ENCODE measurements at places on chromosomes 6 and 20. TPM values are rescaled to one million over a fixed set of nuclear protein-coding genes. Genes with fewer than 3 reads are reported as not detected.
A peak's percentile ranks its signal among the peaks of the same experiment; 100 is the strongest.

Gene NELFE
- total RNA-seq: 228 TPM

Gene TRIM10
- total RNA-seq: not detected

GRCh38 chr6:48426636-48427035 is 315.6 kb upstream of the PTCHD4 start:
- peak; percentile 98 for DNase-seq

- DNase-seq: peak; percentile 47
Measured at GRCh38 chr20:57390604-57391438, at the start of gene RBM38. Gene RBM38 (plus strand): TSS chr20:57391396. CDS start chr20:57391582, 186 bp downstream.

- DNase-seq: no peak
Measured at GRCh38 chr6:78713564-78713963, 153.8 kb upstream of the IRAK1BP1 start.

- no peak for DNase-seq
Measured at GRCh38 chr20:34260208-34260942, 19.2 kb downstream of the ASIP start.

- no peak for DNase-seq
Measured at GRCh38 chr20:50359607-50360217, 150.5 kb upstream of the PTPN1 start.

Gene SEMG1
- total RNA-seq: not detected

Gene IRAK1BP1
- total RNA-seq: 2.2 TPM

GRCh38 chr6:145071836-145072235 is 663.5 kb downstream of the EPM2A start:
- peak; percentile 97 for DNase-seq

- DNase-seq: peak; percentile 13
Measured at GRCh38 chr6:170317718-170318117, 11.2 kb downstream of the FAM120B start.

Gene CFB
- total RNA-seq: 7.8 TPM

Gene RBM12
- total RNA-seq: 37.7 TPM

- peak; percentile 38 for DNase-seq
Measured at GRCh38 chr20:51732096-51732791, 35.9 kb downstream of the ATP9A start.

DNA sequence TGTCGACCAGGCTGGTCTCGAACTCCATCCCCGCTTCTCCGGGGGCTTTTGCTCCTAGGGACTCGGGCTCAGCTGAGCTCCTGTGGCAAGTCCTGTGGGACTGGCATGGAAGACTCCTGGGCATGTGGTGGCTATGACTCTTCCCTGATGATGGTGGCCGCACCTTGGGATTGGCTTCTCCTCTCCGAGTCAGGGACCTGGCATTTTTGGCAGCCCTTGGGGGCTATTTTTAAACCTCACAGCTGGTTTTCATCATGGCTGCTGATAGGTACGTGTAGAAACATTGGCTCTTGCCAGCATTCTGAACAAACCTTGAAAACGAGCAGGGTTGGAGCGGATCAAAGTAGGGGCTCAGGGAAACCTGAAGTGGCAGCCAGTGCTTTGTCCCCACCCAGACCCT is 54.1 kb downstream of the RBM38 start:
- peak; percentile 33 for DNase-seq

DNA sequence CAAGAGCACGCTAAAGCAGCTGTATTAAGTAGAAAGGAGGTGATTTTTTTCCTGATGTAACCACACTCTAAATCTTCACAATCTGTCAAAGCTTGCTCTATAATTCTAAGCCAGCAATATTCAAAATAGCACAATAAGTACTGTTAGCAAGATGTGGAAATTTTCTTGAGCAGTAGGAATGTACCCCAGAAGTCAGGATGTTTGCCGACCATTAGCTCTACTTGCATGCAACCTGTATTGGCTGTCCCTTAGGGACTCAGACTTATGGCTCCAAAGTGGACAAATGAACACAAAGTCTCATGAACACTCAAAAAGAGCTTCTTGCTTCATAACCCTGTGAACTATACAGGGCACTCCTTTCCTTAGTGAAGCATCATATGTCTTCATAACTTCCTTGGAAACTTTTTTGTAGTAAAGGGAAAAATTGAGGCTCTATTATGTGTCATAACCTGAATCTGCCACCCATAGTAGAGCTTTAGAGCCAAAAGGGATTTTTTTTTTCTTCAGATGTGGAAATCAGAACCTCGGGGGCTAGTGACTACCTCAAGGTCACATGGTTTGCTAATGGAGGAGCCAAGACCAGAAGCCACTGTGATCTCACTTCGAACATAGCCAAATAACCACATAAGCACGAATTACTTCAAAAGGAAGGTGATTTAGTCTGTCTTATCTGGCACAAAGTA is 54.5 kb downstream of the ADGRG6 start:
- DNase-seq: peak; percentile 39

DNA sequence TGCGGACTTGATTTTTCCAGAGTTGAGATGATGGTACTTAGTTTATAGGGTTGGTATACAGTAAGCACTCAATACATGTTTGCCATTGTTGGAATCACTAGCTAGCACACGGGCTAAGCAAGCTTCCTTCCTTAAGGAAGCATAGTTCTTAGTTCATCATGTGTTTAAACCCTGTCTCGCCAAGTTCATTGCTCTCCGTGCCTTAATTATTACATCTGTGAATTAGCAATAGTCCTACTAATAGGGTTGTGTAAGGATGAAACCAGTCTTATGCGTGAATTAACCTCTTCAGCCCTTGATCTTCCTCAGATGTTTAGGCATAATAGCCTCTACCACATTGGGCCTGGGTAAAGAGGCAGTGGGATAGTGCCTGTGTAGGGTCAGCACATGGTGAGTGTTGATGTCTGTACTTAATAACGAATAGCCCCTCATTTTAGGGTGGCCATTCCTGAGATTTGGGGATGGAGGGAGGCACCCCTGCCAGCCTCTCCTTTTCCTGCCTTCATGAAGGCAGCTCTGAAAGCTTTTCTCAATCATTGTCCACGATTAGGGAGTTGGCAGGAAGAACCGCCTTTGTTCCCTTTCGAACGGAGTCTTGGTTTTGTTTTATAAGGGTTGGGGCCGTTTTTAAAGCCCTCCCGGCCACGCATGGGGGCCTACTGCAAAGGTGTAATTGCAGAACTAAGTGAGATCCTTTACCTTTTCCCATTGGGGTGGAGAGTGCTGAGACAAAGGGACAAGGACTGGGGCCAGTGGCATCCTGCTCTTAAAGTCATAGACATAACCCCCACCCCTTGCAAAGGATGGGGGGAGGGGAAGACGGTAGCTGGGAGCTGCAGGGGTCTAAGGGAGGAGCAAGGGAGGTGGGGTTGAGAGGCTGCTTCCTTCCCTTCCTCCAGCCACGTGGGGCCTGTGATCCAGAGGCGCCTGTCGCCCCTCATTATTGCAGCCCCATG is 2.1 kb downstream of the DNMT3B start:
- DNase-seq: no peak

DNA sequence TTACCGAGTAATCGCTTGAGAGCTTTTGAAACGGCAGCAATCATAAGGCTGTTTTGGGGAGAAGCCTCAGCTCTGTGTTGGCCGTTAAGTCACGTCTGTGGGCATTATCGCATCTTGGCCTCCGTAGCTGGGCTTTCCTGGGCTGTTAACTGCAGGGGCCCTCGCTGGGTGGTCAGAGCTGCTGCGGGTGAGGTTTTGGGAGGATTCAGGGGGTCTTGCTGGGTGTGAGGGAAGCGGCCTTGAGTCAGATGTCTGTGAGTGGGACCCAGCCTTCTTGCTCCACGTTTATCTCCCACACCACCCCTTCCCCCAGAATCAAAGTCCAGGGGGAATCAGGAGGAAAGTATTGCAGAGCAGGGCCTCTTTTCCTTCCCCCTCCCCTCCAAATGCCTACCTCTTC is 3.2 kb upstream of the APCDD1L start:
- DNase-seq: no peak

- no peak for DNase-seq
Measured at GRCh38 chr6:156434795-156435190, 342.4 kb upstream of the ARID1B start.

Gene ESR1
- total RNA-seq: not detected

Gene BHLHE23
- not detected for total RNA-seq

Gene ARHGAP40
- not detected for total RNA-seq

Gene CST7
- 4.2 TPM for total RNA-seq

Gene SIRPD
- total RNA-seq: not detected

GRCh38 chr20:21708738-21709534 is 3.5 kb downstream of the PAX1 start:
- no peak for DNase-seq

GRCh38 chr20:36441027-36441414 is 100.3 kb upstream of the MYL9 start:
- no peak for DNase-seq

- DNase-seq: no peak
Measured at GRCh38 chr6:44265722-44266233, 427 bp upstream of the NFKBIE start.

DNA sequence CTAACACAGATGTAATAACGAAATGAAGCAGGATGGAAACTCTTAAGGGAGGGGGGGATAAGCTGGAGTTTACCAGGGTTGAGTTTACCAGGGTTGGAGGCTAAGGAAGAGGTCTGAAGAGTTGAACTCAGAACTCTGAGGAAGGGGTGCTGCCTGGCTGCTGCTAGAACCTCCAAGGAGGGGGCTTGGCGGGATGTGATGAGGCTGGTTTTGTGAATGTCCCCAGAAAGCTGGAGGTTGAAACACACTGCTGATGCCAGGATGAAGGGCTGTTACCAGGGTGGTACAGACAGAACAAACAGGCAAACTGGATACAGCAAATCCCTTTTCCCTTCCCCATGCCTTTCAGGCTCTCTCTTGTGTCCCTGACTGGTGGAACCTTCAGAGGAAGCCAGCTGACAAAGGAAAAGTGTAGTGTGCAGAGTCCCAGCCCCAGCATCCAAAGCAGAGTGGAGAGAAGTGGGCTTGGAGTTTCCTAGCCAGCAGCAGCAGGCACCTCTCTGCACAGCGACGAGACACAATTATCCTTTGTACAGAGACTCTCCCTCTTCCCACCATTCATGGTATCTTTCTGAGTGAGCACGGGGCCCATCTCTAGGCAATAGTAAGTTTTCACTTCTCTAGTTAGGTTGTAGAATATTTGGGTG is 23.7 kb downstream of the UBE2V1 start:
- no peak for DNase-seq

Gene LGSN
- total RNA-seq: 0.07 TPM

Gene AVP
- total RNA-seq: not detected

Gene GPX5
- total RNA-seq: not detected

Gene SERAC1
- 14.8 TPM for total RNA-seq

DNA sequence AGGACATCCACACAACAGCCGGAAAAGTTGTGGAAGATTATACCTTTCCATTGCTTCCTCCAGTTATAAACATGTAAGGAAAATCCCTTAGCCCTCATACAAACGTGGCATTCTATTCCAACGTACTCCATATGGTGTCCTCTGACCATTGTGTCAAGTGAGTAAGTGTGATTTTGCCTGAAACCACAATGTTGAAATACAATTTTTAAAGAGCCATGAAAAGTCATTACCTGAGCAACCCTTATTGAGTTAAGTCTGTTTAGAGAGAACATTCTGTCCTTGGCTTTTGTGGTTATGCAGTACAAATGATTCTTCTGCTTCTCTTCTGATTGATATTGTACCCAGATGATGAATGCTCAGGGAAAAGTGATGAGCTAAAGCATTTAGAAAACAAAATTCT is 530.1 kb downstream of the HAO1 start:
- no peak for DNase-seq

DNA sequence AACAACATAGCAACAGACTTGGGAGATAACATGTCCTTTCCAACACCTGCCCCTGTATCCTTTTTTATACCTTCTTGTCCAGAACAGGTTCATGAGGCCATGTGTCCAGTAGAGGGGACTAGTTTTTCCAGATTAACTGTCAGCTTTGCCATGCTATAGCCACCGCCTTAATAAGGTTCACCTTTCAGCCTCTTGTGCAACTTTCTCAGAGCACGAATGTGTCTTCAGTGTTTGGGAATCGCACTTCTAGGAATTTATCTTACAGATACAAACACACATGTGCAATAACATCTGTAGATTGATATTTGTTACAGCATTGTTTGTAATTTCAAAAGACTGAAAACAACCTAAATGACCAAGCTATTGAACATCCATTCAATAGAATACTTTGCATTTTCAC is 21.4 kb downstream of the NCR2 start:
- no peak for DNase-seq

Gene LPA
- not detected for total RNA-seq

Gene ECT2L
- total RNA-seq: not detected

Gene FAM162B
- not detected for total RNA-seq

- no peak for DNase-seq
Measured at GRCh38 chr6:24931296-24931695, 4.5 kb downstream of the RIPOR2 start.

Gene LHFPL5
- not detected for total RNA-seq

DNA sequence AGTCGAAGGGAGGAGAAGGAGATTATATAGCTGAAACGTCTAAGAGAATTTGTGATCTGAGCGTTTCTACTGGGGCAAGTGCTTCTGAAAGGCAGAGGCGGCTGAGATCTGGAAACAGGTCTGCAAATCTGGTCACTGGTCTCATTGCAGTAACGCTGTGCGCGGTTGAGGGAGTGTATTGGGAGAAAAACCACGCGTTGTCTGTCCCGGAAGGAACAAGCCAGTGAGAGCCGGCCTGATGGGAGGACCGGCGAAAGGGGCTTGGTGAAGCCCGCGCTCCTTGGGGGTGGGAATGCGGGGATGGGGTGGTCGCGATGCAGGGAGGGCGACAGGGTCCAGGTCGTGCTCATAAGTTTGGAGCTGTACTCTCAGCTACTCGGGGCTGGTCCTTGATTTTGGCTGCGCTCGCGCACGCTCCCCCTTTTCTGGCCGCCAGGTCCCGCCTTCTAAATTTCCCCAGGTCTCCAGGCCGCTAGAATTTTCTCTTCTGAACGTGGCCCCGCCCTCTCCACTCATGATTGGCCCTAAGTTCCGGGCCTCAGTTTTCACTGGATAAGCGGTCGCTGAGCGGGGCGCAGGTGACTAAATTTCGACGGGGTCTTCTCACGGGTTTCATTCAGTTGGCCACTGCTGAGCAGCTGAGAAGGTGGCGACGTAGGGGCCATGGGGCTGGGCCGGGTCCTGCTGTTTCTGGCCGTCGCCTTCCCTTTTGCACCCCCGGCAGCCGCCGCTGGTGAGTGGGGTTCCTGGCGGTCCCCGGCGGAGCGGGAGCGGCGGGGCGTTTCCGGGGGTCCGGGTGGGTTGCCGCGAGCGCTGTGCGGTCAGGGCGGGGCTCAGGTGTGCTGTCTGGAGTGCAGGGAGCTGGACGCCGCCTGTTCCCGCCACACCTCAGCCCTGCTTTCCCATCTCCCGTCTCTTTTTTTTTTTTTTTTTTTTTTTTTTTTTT is at the start of gene MICB:
Gene MICB (plus strand): TSS at position 615 of the 946 bp plus-strand sequence. CDS start 49 bp downstream, at position 664.
- peak; percentile 86 for DNase-seq

DNA sequence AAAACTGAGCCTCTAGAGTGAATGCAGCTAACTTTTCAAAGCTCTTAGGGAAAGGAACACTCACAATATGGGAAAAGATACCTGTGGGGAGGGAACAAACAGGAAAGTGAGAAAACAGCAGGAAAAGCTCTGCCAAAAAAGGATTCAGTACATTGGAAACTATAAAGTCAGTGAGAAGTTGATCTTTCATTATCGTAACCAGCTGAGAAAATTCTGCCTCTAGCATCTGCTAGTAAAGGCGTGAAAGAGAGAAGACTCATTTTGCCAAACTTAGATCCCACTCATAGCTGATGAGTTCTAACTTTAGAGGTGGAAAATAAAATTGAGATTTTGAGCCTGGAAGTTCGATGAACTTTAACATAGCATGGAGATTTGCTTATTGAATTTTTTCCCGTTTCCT is 321.8 kb upstream of the RNF217 start:
- DNase-seq: no peak

- no peak for DNase-seq
Measured at GRCh38 chr20:5727018-5727515, 23.1 kb upstream of the SHLD1 start.

Gene KIF13A
- total RNA-seq: 27.2 TPM

Gene CUL9
- total RNA-seq: 21.9 TPM

GRCh38 chr6:46746696-46747095 is at the start of gene ANKRD66:
Gene ANKRD66 (plus strand): TSS chr6:46746933. CDS start chr6:46751949, 5,016 bp downstream.
- DNase-seq: no peak

Measured in M059J (cell line).